Epithelial cell of proximal tubule (primary cell): ENCODE measurements at places on chromosomes 2 and 18. TPM values are rescaled to one million over a fixed set of nuclear protein-coding genes. Genes with fewer than 3 reads are reported as not detected.

DNA sequence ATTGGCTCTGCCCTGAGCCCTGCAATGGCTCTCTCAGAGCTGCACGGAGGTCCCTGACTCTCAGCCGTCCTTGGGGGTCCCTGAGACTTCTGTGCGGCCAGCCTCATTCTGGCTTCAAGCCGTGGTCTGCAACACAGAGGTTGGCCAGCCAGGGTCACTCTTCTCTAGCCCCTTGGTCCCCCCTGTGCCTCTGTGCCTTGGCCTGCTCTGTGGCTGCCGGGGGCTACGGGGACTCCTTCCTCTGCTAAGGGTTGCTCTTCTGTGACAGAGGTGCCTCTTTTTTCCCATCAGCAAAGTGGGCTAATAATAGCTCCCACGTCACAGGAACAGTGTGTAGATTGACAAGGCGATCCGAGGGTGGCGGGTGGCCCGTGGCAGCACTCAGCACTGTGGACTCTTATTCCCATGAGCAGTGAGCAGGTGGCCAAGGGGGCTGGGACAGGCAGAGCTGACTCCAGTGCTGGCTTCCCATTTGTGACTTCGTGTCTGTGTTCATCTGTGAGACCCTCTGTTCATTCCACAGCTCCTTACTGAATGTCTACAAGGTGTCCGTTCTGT lies 19.4 kb downstream of the INHBB start:
- no peak for DNase-seq

DNA sequence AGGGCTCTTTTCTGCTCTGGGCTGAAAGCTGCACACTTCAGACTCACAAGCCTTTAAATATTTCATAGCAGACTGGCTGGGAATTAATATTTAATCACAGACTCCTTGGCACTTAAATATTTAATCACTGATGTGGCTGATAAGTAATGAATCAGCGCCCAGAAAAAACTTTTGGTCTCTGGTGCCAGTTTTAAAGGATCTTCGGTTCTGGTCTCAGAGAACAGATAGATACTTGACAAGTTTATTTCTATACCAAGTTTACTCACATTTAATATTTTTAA lies 201.2 kb downstream of the MYCN start:
- no peak for DNase-seq

GRCh38 chr2:234102112-234102511 lies 51.6 kb downstream of the SPP2 start:
- DNase-seq, result no peak

DNA sequence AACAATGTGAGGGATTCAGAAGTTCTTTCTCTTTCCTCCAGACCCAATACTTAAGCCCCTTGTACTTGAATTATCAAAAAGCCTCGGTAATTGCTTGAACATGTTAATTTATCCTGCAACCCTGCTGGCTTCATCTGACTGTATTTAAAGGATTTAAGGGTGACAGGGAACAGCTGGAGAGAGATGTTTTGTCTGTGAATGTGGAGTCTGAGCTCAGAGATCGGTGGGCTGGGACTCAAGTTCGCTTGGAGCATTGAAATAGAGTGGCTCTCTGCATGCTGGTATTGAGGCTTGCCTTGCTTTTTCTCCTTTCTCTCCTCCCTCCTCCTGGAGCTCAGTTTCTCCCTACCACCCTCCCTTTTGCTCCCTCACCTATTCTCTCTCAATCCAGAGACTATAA lies 73.6 kb downstream of the BOD1L2 start:
- no peak for DNase-seq

DNA sequence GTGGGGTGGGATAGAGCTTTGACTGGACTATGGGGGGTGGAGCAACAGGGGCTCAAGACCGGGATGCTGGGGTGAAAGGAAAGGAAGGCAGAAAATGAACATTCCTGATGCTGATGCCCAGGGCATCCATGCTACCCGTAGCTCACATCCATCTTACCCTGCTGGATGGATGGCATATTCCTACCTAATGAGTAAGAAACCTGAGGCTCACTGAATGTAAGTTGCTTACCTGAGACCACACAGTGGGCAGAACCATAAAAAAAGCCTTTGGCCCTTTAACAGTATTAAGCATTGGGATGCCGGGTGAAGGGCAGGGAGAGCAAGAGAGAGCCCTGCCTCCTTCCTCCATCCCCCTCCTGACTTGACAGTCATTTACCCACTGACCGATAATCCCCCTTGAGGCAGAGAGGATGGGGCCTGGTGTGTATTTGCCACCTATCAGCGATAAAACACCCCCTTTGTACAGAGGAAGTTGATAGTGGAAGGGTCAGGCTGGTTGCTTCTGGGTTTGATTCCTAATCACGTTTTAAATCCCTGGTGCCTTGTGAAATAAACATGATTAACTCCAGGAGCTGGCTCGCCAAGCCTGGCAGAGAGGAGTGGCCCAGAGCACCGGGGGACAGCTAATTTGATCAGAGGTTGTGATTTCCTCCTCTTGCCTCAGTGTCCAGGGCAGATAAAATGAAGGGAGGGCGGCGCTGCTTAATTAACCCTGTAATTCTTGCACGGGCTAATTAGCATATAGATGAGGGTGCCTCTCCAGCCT lies 105.9 kb upstream of the HS6ST1 start:
- DNase-seq, result no peak

DNA sequence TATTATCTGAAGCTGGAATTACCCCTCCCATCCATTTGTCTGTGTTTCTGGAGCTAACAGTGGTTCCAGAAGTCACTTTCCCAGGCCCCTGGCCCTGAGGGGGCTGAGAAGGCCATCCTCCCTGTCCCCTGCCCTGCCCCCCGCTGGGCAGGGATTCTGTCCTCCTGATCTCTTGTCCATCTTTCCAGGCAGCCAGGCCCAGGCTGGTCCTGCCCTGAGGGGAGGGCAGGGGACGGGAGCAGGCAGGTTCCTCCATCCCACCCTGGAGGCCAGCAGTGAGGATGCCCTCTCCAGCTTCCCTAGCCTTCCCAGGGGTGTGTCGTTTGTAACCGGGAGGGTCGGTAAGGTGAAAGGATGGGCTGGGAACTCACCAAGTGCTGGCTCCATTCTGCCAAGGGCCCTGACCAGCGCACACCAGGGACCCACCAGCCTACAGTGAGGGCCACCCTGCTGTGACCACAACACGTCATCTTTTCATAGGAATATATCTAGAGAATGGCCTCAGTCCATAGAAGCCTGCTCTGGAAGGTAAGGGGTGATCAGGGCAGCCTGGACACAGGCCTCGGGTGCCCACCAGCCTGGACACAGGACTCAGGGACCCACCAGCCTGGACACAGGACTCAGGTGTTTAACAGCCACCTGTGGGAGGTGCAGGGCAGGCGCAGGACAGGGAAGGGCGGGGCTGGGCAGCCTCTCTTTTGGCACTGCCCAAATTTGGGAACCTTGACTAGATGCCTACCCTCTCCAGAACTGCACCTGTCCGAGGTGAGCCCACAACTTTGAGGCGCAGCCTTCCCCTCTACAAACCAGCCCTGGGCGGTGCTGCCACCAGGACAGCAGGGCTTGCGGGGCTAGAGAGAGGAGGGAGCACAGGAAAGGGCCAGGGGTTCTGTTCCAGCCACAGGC lies 35.8 kb upstream of the GPC1 start:
- no peak for DNase-seq

GRCh38 chr2:8606226-8606625 lies 75.6 kb upstream of the ID2 start:
- no peak for DNase-seq

- DNase-seq, result no peak
Measured at GRCh38 chr2:64565949-64566710, 42.0 kb downstream of the AFTPH start.

GRCh38 chr2:10477443-10478297 lies 29.5 kb upstream of the ODC1 start:
- DNase-seq, result no peak

GRCh38 chr2:192029089-192029488 lies 165.6 kb downstream of the TMEFF2 start:
- no peak for DNase-seq

- no peak for DNase-seq
Measured at GRCh38 chr2:65456886-65457285, 24.5 kb upstream of the SPRED2 start.

GREB1L gene
- 5.1 and 6.2 TPM in 2 replicates for total RNA-seq

FARSB gene
- total RNA-seq, result 18.3 and 34.8 TPM in 2 replicates

REG3G gene
- not detected in 2 replicates for total RNA-seq
